ENCODE measurements at places on chromosomes 13 and 19.

DNA sequence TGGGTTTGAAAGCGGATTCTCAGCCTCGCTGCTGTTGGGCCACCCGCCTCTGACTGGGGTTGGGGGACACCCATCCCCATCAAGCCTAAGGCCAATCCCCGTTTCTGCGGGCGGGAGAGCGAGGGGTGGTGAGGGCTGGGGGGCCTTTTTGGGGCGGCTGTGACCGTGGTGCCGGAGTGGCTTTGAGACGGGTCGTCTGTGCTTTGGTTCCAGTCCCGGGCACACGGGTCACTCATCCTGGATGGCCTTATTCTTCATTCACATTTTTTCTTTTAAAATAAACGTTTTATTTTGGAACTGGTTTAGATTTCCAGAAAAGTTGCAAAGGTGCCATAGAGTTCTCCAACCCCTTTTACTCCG lies 1.6 kb downstream of the ZNRF4 start:
- no peak for DNase-seq

DNA sequence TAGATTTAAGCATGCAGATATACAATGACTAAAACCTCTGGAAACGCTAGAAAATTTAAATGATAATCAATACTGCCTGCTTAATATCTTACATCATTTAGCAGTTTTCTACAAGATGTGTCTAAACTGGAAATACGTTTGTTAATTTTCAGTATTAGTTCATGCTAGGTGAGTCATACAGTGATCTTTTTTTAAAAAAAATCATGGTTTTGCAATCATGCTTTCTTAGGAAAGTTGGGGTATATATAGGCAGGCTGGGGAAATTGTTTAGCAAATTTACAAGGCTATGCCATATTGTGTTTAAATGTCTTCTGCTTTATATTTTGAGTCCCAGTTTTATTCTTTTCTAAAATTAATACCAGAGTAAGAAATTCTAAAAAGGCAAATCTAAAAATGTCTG lies 245.4 kb upstream of the SPRY2 start:
- no peak for DNase-seq

- no peak for DNase-seq
Observed at GRCh38 chr19:31351056-31351854, 2.0 kb upstream of the TSHZ3 start.

- no peak for DNase-seq
Observed at GRCh38 chr13:111178402-111178801, 63.3 kb downstream of the ARHGEF7 start.

- no peak for DNase-seq
Observed at GRCh38 chr19:34124828-34125227, 47.5 kb upstream of the LSM14A start.

- no peak for DNase-seq
Observed at GRCh38 chr13:110116072-110116487, 190.9 kb downstream of the COL4A1 start.

GRCh38 chr19:3817761-3818160 lies 31.6 kb upstream of the MATK start:
- DNase-seq = no peak

- no peak for DNase-seq
Observed at GRCh38 chr19:13782537-13782936, 8.3 kb downstream of the C19orf53 start.

Measured in CD4-positive, alpha-beta T cell treated with Interferon gamma for 1 hour (primary cell).